Stimulated activated CD4-positive, alpha-beta T cell treated with anti-CD3 and anti-CD28 coated beads, Interleukin-15, amount 100 ng/mL, for 1 hour (primary cell): ENCODE measurements at places on chromosomes 5 and 9.

DNA sequence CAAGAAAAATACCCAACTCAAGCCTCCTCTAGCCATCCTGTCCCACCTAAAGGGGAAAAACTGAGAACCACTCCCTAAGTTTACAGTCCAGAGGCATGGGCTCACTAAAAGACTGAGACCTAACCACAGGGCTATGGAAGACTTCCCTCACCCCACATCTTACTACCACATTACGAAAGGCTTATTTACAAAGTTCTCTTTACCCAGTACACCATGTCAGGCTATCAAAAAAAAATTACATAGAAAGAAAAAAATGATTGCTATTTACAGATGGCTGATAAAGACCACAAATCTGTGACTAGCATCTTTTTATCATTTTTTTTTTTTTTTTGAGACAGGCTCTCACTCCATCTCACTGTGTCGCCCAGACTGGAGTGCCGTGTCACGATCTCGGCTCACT, 69.7 kb upstream of the TNPO1 start:
- no peak for DNase-seq

DNA sequence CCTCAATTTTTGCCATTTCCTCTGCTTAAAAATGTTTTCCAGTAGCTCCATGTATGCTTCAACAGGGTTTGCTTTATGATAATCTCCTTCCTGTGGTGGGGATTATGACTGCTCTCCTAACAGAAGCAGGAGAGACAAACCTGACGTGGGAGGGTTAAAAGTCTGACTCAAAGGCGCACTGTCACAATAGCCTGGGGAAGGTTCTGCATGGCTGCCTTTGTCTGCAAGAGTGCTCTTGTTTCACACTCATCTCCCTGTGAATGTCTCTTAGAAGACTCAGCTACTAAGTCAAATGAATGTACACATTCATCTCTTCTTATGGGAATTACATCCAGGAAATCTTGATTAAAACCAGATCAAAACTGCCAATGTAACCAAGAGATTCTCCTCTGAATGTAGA, 90.9 kb upstream of the MTAP start:
- DNase-seq: no peak

DNA sequence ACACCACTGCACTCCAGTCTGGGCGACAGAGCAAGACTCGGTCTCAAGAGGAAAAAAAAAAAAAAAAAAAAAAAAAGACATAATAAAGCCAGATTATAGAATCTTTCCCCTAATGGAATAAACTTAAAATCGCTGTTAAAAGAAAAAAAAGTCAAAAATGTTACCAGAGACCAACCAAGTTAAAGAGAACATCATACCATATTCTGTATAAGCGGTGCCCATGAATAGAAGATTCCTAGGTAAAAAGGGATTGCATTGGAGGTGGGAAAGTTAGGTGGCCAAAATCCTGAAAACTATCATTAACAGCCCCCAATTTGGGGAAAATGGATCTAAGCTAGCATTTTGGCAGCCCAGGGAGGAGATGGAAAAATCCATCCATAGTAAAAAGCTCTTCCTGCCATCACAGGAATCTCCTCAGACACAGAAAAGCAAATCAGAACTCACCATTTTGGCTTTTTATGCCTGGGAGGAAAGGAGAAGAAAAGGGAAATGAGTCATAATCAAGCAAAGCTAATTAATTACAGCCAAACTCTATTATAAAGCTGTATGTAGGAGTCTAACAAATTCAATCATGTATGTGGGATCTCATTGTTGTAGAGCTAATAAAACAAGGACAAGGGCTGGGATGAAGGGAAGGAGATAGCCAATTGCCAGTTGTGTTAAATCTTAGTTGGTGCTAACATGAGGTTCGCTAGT, 363.8 kb downstream of the ARL15 start:
- DNase-seq: no peak

DNA sequence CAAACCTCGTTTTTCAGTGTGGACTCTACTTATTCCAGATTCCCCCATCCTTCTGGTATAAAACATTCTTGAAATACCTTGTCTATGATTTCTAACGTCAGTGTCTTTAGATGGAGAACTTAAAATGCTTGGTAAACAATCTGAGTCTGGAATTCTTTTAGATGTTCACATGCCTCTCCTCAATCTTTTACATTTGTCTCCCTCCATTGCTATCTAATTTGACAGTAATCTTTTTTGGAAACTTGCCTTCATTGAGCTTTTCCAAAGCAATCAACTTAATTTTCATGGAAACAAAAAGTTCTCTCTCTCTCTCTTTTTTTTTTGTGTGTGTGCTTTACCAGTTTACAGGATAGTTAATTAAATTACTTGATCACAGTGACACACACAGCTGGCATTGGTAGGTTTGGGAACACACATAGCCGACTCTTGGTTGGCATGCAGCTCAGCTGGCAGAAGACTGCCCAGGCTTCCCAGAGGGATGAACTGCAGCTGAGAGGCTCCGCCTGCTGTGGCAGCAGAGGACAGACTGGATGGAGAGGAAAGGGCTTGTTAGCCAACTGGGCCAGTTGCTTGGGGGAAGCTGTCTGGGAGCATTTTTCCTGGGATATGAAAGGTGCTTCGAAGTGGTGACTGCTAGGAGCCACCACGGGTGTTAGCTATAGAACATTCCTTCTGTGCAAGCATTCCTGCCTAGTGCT, 271.3 kb downstream of the ZSWIM6 start:
- no peak for DNase-seq
